ENCODE measurements at places on chromosomes 6 and 20.
A peak's percentile ranks its signal among the peaks of the same experiment; 100 is the strongest.

DNA sequence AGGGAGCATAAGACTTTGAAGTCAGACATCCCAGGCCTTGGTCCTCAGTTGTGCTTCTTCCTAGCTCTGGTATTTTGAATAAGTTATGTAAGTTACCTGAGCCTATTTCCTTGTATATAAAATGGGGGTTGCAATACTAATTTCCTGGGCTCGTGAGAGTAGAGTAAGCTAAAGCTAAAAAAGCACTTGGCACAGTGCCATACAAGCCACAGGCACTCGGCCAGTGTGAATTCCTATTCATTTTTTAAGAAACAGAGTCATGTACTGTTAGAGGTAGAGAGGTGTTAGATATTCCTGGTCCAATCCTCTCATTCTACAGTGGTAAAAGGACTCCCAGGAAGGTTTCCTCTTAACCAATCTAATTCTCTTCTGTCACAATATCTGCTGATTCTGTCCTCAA is 79.6 kb upstream of the EPB41L1 start:
- DNase-seq, result no peak

- no peak for DNase-seq
Measured at GRCh38 chr6:82893889-82894652, 171.6 kb downstream of the UBE3D start.

DNA sequence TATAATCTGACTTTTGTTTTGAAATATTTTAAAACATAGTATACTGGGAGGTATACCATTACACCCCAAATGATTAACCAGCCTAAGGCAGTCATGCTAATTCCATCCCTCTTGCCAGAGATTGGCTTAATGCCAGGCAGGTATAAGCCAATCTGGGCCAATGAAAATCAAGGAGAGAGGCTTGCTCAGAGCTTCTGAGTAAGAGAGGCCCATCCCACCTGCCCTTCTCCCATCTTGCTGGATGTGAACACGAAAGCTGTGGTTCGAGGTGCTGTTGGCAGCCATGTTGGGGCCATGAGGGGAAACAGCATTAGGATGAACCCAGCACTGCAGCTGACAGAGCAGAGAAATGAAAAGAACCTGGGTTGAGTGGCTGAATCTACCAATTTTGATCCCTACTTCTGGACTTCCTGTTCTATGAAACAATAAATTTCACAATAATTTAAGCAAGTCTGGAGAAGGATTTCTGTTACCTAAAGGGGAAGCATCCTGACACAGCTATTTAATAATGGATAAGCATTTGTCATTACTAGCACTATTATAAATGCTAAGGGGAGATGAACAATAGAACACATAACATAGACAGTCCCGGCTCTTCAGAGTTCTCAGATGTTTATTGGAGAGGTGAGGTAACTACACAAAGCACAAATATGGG is 152.3 kb downstream of the CDC5L start:
- DNase-seq, result peak; percentile 35

GRCh38 chr6:29792123-29793035 is 35.2 kb upstream of the HLA-G start:
- no peak for DNase-seq

DNA sequence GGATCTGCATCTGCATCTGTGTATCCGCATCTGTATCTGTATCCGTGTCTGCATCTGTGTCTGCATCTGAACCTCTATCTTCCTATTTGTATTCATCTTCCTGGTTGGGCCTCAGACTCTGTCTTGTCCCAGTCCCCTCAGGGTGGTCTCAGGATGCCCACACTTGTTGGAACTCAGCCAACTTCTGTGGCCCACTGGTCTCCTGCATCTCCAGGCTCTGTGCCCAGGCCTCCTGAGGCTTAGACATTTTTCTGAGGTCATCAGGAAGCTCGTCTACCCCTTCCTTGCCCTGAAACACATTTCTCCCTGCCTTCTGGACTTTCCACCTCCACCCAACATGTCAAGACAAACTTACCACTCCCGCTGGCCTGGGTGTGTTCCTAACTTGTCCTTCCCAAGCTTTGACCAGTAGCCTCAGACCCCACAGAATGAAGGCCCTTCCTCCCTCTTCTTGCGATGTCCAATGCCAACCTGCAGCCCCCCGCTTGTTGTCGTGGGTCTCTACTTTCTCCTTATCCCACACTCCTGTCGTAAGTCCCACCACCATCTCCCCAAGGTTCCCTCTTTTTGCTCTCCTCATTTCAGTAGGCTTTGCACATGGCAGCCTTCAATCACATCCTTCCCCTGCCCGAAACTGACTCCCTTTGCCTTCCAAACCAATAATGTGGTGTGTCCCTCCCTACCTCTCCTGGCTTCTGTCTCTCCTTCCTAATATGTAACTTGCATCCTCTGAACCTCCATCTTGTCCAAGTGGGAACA is 176.5 kb downstream of the DLL1 start:
- no peak for DNase-seq

GRCh38 chr20:43191946-43192863 is 2.5 kb upstream of the PTPRT start:
- DNase-seq, result no peak

GRCh38 chr20:51594236-51595057 is 51.9 kb upstream of the NFATC2 start:
- DNase-seq, result no peak

GRCh38 chr6:85585741-85586140 is 7.9 kb downstream of the SNX14 start:
- peak; percentile 17 for DNase-seq

GRCh38 chr6:130927305-130927704 is 100.1 kb downstream of the SMLR1 start:
- DNase-seq, result no peak

DNA sequence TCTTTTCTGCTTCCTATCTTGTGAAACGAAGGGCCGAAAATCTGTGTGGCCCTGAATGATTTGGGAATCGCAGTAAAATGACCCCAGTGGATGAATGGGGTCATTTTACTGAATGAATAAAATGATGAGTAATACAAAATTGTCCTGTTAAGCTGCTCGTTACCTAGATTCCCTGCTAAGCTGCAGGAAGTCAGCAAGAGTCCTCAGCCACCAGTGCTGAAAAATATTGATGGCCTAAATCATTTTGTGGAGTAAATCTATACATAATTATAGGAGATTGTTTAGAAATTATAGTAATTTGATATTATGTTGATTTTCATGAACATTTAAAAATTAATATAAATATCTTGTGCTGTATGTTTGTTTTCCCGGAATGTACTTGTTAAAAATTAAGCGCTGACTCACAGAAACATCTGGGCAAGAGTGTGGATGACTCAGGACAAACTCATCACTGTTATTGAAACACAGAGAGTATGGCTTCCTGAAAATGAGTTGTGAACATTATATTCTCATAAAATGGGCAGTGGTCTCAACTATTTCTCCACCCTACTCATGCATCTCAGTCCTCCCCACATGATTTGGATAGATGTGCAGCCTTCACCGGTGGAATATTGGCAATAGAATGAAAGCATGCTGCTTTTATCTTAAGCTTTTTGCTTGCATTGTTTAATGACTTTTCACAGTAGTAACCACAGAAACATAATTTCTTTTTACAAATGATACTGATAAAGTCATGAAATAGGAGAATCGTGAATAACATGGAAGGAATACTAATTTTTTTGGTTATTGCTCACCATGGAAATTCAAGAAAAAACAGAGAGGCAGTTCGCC is 36.2 kb upstream of the RGS17 start:
- DNase-seq, result no peak
